ENCODE measurements at places on chromosomes 7 and 10. TPM values are rescaled to one million over a fixed set of nuclear protein-coding genes. Genes with fewer than 3 reads are reported as not detected.

Gene TAS2R5
- 1.5 TPM for total RNA-seq

- DNase-seq, result no peak
These were observed 64.7 kb downstream of the PIK3AP1 start for GRCh38 chr10:96655461-96656197.

DNA sequence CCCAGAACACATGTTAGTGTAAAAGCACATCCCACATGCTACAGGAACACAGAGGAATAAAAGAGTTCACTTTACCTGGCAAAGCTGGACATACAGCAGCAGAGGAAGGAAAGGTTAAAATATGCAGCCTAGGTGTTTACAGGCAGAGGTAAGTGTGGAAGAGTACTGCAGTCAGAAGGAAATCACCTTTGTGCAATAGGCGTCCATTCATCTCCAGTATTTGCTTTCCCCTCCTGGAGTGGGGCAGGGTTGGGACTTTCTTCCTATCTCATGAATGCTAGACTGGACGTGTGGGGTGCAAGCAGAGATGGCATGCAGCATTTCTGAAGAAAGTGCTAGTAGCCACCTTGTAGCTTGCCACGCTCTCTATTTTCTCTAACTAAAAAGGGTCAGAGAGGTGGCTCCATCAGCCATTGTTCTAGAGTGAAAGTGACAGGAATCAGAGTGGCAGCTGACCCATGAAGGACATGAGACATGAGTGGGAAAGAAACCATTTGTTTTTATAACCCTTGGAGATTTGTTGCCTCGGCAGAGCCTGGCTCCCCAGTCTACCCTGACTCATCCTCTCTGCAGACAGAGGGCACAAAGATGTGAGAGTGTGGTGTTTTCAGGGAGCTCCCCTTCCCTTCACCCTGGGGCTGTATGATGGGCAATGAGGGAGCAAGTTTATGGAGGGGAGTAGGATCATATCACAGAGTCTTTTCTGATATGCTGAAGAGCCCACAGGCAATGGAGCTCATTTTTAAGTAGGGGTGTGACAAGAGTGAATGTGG, 101.2 kb upstream of the SEC61G start:
- DNase-seq, result no peak

DNA sequence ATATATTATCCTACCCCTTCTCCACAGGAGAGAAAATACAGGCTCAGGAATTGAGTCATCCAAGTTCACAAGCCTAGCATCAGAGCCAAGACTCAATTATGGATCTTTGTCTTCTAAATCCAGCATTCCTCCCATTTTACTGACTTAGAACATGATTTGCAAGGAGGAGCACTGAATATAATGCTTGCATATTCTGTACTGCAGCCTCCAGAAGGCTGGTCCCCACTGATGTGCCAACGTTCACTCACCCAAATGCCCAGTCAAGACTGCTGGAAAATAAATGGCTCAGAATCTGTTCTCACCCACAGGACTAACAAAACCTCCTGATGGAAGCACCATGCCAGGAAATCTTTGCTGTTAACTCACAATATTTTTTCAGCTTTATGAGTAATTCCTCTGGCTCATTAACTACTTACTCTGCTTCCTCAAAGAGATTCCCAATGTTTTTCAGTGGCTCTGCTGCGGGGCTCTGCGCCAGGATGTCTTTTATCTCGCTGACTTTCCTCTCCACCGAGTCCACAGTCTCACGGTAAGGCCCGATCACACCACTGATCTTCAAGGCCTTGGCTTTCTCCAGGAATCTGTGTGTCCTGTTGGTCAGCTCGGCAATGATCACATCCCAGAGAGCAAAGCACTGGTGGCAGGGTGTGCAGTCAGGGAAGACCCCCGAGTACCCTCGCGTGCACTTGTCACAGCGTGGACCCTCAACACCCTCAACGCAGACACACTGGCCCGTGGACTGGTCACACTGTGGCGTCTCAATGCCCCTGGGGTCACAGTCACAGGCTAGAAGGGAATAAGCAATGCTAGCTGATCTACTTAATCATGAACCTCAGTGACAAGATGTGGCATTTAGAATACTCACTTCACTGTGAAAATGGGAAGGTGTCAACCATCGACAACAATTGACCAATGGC, 48.8 kb downstream of the DLD start:
- DNase-seq, result no peak

DNA sequence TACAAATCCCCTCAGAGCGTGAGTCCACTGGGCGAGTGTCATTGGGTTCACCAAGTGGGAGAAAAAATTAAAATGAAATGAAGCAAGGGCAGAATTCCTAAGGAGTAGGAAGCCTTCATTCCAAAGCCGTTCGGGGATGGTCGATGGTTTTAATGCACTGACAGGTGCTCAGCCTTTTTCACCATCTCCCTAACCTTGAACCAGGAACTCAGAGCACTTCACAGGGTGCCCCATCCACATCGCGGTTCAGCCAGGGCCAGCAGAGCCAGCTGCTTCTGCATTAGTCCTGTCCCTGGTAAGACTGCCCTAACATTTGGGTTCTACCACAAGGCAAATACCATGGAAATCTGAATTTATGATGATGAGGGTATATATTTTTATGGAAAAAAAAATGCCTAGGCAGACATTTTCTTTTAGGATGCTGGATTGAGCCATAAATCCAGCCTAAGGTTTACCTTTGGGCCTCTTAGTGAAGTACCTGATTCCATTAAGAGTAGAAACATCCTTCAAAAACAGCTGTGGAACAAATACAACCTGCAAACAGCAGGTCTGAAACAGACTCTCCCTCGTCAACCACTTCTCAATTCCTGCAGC, 203.5 kb upstream of the RNF32 start:
- DNase-seq, result no peak
